A549 treated with GW870086 at 1 μM for 4 hours (cell line): ENCODE measurements at places on chromosomes 2 and 18. TPM values are rescaled to one million over a fixed set of nuclear protein-coding genes. Genes with fewer than 3 reads are reported as not detected.

The CFAP210 gene
- total RNA-seq, result 0.13 to 0.81 TPM (median 0.42 TPM) in 5 replicates

The OBSL1 gene
- total RNA-seq, result 16.6 to 22.3 TPM (median 20.4 TPM) in 5 replicates

The EPB41L3 gene
- total RNA-seq, result 0.09 to 0.21 TPM (median 0.17 TPM) in 4 of 5 replicates, not detected in the other

The GULP1 gene
- total RNA-seq, result 27.3 to 36.7 TPM (median 29.4 TPM) in 5 replicates

The SOCS6 gene
- total RNA-seq, result 24.8 to 34.5 TPM (median 30.0 TPM) in 5 replicates

The DPP4 gene
- total RNA-seq, result 0.69 to 1.3 TPM (median 0.76 TPM) in 5 replicates

The PDIA6 gene
- total RNA-seq, result 302 to 377 TPM (median 359 TPM) in 5 replicates

The RBBP8 gene
- total RNA-seq, result 22.8 to 29.6 TPM (median 23.6 TPM) in 5 replicates
